ENCODE measurements at places on chromosomes 3 and 15. TPM values are rescaled to one million over a fixed set of nuclear protein-coding genes. Genes with fewer than 3 reads are reported as not detected.

DNA sequence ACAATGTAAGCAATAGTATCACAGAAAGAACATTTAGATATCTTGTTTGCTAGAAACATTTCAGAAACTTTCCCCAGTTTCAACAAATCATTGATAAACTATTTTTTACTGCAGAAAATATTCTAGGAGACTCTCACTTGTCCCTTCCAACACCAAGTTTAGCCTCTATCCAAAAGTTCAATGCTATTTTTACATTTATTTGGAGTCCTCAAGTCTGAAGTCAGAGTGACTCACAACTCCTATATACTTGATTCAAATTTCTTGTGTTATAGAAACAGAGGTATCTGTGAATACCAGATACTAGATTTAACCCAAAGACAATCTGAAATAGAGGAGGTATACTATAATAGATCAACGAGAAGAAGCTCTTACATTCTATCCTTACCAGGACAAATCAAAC, 49.6 kb downstream of the RFX7 start:
- no peak for DNase-seq

DNA sequence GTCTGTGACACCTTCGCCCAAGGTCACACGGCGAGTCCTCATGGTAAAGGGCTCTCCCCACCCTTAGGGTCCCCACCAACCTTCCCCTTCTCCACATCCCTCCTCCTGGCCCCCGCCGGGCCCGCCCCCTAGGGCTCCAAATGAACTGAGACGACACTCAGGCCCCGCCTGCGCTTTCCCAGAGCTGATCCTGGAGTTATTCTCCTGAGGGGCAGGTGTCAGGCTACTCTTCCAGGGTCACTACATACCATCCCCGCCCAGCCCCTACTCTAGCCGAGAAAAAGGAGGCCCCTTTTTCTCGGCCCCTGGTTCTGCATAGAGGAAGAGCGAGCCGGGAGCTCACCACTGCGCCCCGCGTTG, 292 bp downstream of the USP4 start:
- peak; percentile 58 for DNase-seq

RARB gene
- not detected for total RNA-seq

DNA sequence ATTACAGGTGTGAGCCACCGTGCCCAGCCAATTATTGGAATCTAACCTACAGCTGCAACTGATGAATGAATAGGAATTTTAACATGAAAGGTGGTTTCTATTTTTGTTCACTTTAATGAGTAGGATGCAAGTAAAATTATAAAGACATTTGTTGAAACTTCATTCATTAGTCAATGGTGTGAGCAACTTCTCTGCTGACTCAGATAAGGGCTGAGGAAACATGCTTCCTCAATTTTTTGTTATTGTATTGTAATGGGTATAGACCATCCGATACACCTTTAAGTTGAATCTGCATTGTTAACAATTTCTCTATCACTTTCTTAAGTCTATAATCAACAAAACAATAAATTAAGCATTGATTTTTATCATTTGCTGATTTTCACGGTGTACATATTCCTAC, 127.8 kb downstream of the STAG1 start:
- no peak for DNase-seq

TIGIT gene
- total RNA-seq: 129 TPM

DNA sequence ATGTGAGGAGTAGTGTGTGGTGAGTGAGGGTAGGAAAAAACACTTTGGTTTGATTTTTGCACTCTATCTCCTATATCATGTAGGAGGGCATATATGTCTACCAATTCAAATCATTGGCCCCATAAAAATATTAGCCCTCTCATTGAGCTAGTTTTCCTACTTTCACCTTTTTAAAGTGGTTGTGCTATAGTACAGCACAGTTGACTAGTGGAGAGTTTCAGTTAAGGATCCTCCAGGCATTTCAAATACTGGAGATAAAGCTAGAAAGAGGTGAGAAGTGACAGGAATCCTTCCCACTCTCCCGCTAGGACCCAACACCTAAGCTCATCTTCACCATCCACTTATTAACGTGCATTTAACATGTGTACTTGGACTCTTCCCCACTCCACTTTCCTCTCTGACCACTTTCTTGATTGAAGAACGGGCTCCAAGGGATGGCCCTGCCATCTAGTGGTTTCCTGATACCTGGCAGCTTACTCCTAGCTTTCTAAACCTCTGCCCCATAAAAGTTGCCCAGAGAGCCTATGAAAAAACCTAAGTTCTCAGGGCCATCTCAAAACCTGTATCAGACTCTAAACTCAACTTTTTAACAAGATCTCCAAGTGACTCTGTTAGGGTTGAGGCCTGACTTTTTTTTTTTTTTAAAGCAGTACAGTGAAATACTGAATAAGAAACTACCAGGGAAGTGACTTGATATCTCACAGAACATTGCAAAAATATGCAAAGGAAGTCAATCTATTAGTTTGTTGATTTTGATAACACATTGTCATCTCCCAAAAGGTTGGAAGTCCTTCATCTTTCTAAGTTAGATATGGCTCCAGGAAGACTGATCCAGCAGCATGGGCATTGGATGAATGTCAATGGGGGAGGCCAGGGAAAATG, 17.9 kb downstream of the IL12A start:
- DNase-seq: no peak

DNA sequence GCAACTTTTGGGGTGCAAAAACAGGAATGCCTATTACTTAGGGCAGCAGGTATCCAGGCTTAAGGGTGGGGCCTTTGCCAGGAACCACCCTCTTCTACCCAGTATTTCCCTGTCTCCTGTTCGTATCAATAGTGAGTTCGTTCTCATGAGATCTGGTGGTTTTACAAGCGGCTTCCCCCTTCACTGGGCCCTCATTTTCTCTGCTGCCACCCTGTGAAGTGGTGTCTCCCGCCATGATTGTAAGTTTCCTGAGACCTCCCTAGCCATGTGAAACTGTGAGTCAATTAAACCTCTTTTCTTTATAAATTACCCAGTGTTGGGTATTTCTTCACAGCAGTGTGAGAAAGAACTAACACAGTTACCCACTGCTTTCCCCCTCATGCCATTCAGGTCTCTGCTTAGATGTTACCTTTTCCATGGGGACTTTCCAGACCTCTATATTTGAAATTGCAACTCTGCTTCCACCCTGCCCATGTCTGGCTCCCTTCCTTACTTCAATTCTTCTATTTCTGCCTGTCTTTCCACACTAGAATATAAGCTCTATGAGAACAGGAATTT, 23.9 kb upstream of the TRA2B start:
- DNase-seq: no peak

PROK2 gene
- 3.1 TPM for total RNA-seq

SKOR1 gene
- 0.23 TPM for total RNA-seq

DNASE1L3 gene
- not detected for total RNA-seq

DNA sequence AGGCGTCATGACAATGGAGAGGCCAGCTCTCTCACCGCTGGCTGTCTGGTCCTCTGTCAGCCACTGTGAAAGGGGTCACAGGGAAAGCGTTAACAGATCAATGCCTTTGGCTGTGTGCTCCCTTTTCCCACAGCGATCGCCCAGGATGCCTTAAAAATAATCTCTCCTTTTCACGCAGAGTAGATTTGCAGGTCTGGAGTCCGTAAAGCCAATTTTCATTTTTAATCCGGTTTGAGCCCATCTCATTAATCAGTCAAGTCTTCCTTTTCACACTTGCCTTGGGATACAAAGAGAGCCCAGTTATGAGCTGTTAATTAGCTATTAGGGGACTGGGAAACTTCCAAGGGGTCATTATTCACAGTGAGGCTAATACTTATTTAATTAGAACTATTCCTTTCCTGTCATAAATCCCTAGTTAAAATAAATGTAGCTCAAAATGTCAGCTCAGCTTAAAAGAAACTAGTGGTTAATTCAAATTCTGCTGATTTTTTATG, 104.3 kb upstream of the RASGRP1 start:
- DNase-seq: no peak

DNA sequence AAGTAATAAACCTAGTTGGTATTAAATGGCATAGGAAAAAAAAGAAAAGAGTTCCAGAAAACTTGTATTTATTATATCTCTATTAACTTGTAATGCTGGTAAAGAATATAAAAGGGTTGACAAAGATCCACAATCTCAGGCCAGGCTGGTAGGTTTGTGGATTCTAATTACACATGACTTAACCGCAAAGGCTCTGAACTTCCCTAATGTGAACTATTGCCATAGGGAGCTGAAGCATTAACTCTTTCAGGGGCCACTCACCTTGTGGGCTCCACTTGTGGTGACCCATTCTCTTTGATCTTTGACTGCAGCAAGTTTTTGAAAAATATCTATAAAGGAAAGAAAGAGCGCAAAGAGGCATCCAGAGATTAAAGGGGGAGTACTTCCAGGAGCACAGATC, 58.5 kb downstream of the NEK10 start:
- DNase-seq: no peak
